Activated CD8-positive, alpha-beta memory T cell treated with anti-CD3 and anti-CD28 coated beads for 24 hours (primary cell): ENCODE measurements at places on chromosomes 16 and 17.

DNA sequence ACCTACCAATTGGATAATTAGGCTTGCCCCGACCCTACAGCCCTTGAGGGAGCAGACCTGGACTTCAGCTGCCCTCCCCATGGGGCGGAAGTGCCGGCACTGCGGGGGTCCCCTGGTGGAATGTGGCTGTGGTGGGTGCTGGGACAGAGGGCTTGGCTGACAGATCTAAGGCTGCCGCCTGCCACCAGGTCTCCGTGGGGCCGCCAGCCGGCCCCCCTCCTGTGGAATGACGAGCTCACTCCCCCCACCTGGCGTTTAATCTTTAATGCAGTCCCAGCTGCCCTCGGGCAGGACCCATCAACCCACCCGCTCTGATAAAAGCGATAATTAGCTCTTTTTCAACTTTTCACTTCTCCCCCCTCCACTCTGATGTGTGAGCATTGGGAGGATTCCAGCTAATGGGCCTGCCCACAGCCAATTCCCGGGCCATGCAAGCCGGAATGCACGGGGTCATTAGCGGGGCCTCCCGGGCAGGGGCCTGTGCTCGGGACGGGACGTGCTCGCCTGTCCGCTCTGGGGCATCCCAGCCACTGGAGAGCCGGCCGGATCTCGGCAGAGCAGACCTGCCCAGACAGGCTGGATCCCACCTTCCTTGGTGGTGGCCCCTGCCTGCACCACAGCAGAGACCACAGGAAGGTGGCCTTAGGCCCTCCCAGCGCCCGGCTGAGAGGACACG is 28.3 kb upstream of the GOSR2 start:
- no peak for DNase-seq

DNA sequence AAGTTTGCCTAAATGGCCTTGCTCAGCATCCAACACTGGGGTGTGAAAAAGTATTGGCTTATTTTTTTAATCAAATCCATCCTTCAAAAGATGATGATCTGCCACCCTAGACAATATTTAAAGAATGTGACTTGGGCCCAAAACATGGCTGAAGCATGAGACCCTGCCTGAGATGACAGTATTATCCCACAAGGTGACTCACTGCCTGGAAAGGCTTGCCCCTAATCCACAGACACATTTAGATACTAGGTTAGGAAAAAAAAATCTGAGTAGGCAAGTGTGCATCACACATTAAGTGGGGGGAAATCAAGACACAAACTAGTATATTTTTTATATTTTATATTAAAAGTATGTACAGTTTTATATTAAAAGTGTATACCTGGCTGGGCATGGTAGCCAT is 38.4 kb downstream of the TOM1L2 start:
- no peak for DNase-seq

DNA sequence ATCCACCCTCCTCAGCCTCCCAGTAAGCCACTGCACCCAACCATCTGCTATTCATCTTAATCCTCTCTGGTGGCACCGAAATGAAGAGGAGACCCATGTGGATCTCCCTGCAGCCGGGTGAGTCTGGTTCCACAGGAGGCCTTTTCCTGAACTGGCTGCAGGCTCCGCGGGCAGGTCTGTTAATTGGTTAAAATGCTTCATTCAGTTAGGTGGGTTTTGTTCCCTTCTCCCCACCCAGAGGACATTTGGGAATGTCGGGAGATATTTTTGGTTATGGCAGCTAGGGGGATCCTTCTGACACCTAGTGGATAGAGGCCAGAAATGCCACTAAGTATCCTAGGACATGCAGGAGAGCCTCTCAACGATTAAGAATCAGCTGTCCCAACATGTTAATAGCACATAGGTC is 16.7 kb downstream of the C16orf54 start:
- no peak for DNase-seq

DNA sequence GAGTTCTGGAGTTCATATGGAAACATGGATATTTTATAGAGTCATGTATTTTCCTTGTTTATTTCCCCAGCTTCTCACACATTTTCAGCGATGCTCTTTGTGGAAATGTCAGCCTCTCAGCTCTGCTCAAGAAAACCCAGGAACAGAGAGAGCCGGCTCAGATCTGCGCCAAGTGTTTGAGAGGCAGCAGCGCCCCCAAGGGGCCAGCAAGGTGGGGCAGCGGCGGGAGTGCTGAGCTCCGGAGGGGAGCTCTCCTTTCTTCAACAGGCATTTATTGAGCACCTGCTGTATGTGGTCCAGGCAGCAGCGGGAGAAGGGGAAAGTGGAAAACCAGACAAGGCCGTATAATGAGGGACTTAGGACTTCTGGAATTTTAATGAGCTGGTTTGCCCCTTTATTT is 421.1 kb upstream of the C16orf82 start:
- DNase-seq, result peak; percentile 71

- DNase-seq, result no peak
Measured at GRCh38 chr16:27335349-27336053, 21.7 kb downstream of the IL4R start.

DNA sequence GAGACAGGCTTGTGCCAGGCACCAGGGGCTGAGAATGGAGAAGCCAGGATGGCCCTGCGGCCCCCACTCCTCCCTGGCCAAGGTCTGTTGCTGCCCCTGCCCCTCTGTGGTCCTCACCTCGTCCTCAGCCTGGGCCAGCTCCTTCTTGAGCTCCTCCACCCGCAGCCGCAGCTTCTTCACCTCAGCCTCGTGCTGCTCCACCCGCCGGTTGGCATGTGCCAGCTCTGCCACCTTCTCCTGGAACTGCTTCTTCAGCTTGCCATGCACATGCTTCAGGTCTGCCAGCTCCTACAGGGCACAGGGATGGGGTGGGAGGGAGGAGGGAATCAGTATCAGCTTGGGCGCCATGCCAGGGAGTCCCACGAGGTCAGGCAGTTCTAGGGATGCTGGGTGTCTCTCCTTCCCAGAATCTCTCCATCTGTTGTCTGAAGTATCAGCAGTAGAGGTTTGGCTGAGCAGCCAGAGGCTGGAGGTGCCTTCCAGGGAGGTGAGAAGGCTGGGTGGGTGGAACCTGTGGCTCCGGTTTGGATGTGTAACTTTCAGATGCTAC is 20.1 kb downstream of the CCDC102A start:
- no peak for DNase-seq

DNA sequence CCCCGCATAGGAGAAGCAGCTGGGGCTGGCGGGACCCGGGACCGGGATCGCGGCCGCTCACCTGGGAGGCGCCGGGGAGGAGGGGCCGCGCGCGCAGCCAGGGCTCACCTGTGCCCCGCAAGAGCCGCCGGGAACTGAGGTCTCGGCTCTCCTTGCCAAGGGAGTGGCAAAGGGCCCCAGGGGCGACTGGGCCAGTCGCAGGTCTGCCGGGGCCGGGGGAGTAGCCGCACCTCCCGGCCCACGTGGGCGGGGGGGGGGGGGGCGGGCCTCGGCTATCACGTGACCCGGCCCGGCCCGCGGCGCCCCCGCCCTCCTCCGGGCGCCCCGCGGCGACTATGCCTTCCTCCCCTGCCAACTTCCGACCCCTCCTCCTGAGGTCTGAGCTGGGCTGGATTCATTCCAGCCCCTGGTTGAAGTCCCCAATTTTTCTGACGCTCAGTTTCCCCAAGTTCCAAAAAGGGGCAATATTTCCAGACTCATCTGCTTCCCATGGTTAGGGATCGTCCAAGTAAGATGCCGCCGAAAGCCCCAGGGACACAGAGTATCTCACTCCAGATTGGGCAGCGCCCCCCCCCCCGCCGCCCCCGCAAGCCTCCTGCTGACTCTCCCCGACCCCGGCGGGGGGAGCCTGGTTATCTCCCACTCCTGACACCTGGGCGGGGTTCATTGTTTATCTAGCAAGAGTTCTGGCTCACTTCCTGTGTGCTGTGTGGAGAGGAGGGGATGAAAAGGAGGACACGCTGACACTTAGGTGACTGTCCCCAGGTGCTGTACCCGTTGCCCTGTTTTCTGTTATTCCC is at the start of gene TMC6:
Gene TMC6 (minus strand): TSS at position 205 of the 800 bp plus-strand sequence. CDS start 1,923 bp downstream, outside the sequence.
- DNase-seq, result peak; percentile 83

DNA sequence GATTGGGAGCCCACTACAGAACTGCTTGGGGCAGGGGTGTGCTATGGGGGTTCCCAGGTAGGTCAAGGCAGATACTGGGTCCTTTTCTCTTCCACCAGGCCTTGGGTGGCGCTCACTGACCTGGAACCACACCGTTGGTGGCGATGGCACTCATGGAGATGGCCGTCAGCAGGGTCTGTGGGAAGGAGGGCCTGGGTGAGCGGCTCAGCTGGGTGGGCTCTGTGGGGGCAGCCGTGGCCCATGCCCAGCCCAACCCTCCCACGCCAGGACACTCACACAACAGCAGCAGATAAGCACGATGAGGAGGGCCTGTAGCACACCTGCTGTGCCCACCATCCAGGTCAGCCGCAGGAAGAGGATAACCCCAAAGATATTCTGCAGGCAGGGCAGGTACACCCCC is 10.8 kb downstream of the SLC12A4 start:
- DNase-seq, result no peak

- no peak for DNase-seq
Measured at GRCh38 chr17:73325527-73325842, 13.7 kb upstream of the CDC42EP4 start.

GRCh38 chr17:69103557-69104233 is 38.0 kb downstream of the ABCA6 start:
- no peak for DNase-seq

- no peak for DNase-seq
Measured at GRCh38 chr17:40279402-40279801, 8.3 kb upstream of the CDC6 start.

GRCh38 chr17:47778184-47778635 is 43.4 kb downstream of the OSBPL7 start:
- no peak for DNase-seq

DNA sequence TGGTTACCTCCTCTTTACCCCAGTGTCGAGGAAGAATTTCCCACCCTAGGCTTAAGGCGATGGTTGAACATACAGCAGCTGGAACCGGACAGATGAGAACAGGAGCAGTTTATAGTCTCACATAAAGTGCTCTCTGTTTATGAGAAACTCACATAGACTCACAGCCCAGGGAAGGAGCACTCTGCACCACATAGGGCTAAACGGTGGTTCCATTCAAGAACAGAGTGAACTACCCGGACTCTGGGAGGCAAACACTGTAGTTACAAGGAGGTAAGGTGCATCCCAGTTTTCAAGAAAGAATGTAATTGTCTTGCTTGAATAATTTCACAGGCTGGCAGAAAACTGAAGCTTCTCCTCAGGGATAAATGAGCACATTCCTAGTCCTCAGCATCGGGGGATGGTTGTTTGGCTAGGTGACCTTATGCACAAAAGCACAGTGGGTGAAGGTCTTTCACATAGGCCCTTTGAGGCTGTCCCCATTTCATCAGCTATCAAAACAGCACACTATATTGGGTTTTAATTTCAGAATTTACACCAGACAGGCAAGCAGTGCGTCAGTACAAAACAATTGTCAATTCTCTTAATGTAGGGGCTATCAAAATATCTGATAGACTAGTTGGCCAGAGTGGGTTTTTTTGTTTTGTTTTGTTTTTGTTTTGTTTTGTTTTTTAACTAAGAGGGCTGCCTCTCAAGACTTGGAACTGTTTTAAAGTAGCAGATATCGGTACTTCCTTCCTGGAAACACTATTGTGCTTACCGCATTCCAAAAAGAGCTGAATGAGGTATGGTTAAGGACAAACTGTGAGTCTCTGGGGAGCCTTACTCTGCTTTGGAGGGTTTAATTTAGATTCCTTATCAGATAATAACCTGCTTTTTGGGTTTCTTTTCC is 918.1 kb upstream of the CDH8 start:
- no peak for DNase-seq

DNA sequence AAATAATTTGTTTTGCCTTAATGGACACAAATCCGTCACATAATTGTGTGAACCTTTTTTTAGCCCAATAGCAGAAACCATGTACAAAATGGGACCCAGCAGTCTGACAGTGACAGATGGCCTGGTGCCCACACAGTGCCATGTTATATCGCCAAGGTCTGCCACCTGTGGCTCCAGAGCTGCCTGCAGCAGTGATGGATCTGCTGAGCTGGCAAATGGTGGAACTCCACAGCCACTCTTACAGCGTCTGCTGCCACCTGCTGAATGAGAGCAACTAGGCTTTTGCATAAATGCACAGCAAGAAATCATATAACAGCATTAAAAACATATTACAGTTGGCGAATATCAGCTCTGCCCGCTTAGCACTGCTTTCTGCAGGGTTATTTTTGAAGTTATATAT is 59.4 kb downstream of the NUP93 start:
- DNase-seq, result no peak

GRCh38 chr17:33980193-33980592 is 274.9 kb upstream of the CCL2 start:
- no peak for DNase-seq

GRCh38 chr16:73057291-73058210 is 9.6 kb upstream of the ZFHX3 start:
- no peak for DNase-seq

DNA sequence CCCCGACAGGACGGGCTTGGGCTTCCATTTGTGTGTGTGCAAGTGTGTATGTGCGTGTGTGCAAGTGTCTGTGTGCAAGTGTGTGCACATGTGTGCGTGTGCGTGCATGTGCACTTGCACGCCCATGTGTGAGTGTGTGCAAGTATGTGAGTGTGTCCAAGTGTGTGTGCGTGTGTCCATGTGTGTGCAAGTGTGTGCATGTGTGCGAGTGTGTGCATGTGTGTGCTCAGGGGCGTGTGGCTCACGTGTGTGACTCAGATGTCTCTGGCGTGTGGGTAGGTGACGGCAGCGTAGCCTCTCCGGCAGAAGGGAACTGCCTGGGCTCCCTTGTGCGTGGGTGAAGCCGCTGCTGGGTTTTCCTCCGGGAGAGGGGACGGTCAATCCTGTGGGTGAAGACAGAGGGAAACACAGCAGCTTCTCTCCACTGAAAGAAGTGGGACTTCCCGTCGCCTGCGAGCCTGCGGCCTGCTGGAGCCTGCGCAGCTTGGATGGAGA is 23.1 kb upstream of the ITGAX start:
- DNase-seq, result no peak

DNA sequence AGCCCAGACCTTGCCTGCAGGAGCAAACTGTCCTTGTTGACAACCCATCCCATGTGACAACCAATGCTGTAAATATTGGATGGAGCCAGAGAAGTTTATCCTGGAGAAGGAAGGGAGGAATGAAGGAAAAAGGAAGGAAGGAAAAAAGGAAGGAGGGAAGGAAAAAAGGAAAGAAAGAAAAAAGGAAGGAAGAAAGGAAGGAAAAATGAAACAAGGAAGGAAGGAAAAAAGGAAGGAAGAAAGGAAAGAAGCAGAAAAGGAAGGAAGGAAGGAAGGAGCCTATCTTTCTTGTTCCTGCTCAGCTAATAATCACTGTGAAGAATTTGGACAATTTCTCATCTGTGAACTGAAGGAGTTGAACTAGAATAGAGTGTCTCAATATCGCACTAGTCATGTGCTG is 56.1 kb downstream of the ACSM2B start:
- no peak for DNase-seq

- DNase-seq, result no peak
Measured at GRCh38 chr17:15507001-15507400, 39.6 kb upstream of the CDRT4 start.

- no peak for DNase-seq
Measured at GRCh38 chr17:76657505-76658241, 14.1 kb upstream of the ST6GALNAC1 start.

- DNase-seq, result no peak
Measured at GRCh38 chr16:58157951-58158540, 28.9 kb upstream of the CFAP20 start.
